ENCODE measurements at places on chromosomes 6 and 20. TPM values are rescaled to one million over a fixed set of nuclear protein-coding genes. Genes with fewer than 3 reads are reported as not detected.

- DNase-seq, result no peak
Measured at GRCh38 chr6:2866171-2866846, 24.6 kb upstream of the SERPINB1 start.

DNA sequence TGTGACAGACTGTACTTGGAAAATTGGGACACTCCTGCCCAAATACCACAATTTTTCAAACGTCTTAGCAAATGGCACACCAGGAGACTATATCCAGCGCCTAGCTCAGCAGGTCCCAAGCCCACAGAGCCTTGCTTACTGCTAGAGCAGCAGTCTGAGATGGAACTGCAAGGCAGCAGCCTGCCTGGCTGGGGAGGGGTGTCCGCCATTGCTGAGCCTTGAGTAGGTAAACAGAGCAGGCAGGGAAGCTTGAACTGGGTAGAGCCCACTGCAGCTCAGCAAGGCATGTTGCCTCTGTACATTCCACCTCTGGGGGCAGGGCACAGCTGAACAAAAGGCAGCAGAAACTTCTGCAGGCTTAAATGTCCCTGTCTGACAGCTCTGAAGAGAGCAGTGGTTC lies 1003.3 kb upstream of the MAP3K7 start:
- DNase-seq, result no peak

- DNase-seq, result no peak
Measured at GRCh38 chr6:90106449-90106848, 190.2 kb downstream of the BACH2 start.

The RFX6 gene
- not detected for total RNA-seq

DNA sequence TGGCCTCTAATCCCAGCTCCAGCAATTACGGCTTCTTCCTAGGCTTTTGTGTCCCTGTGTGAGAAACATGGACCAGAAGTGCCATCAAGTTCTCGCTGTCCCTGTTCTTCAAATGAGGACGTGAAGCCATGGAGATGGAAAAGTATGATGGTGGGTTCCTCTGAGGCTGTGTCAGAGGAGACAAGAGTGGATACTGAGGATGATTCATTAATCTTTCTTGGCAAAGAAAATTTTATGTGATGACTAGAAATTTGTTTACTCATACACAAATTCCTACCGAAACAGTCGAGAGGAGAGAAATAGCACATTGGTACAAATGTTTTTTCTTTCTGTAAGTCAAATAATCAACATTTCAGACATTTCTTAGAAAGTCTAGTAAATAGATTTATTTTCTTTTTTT lies 35.0 kb upstream of the PNRC1 start:
- no peak for DNase-seq

DNA sequence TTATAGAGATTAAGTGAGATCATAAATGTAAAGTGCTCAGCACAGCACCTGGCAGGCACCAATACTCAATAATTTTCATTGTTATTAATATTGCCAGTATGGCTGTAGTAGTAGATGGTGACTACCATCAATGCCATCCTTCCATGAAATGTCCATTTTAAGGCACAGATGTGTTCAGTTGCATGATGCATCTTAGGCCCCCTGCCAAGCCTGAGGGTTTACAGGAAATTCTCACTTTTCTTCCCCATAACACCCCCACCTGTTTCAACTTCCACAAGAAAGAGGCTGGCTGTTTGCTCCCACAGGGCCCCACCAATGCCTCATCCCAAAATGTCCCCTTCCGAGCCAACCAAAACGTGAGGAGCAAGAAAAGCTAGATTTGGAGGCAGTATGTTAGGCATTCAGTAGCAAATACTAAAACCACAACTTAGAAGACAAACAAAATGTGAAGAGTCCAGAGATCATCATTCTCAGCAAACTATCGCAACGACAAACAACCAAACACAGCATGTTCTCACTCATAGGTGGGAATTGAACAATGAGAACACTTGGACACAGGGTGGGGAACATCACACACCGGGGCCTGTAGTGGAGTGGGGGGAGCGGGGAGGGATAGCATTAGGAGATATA lies 110.6 kb upstream of the NHSL1 start:
- no peak for DNase-seq

- no peak for DNase-seq
Measured at GRCh38 chr20:36957875-36958667, 6.6 kb upstream of the SAMHD1 start.

The GPX5 gene
- not detected for total RNA-seq

DNA sequence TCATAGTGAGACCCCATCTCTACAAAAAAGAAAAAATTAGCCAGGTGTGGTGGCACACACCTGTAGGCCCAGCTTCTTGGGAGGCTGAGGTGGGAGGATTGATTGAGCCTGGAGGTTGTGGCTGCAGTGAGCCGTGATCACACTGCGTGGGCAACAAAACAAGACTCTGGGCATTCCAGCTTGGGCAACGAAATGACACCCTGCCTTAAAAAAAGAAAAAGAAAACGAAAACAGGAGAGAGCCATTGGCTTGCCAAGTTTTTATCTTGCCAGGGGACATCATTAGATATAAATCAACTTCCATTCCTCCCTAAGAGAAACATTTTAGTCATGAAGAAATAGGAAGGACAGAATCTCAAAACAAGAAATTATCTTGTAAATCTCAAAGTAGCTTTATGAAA lies 109.5 kb downstream of the MAP3K7 start:
- DNase-seq, result no peak

- peak; percentile 49 for DNase-seq
Measured at GRCh38 chr20:38113401-38114325, 51.4 kb downstream of the TGM2 start.

The BNIP5 gene
- total RNA-seq, result not detected

The OOEP gene
- total RNA-seq, result not detected

GRCh38 chr6:35017411-35018181 lies 123.5 kb downstream of the TCP11 start:
- no peak for DNase-seq

DNA sequence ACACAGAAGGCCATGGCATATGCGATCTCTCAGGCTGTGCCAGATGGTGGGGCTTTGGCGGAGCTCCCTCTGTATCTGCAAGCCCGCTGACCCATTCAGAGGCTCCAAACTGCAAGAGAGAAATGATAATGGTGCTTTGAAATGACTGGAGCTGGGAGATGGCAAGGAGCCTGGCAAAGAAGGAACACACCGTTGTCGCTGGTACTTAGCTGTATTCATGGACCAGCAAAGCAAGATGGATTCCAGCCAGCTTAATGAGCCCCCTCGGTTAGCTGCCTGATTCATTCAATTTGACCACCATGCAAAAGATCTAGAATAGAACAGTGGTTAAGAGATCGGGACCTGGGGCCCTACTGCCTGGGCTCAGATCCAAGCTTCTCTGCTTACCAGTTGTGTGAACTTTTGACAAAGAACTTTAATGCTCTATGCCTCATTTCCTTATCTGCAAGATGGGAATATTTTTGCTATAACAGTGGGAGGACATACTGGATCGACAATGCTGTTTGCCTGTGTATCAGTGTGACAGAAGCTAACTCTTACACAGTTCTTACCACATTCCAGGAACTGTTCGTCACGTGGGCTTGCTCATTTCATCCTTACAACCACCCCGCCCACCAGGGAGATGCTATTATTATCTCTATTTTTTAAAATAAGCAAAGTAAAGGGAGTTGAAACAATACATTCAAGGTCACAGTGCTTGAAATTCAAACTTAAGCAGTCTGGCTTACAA lies 317.8 kb upstream of the SULF2 start:
- no peak for DNase-seq

GRCh38 chr20:37414224-37415035 lies 68.5 kb downstream of the SRC start:
- DNase-seq, result no peak

The BMP6 gene
- 0.97 TPM for total RNA-seq

DNA sequence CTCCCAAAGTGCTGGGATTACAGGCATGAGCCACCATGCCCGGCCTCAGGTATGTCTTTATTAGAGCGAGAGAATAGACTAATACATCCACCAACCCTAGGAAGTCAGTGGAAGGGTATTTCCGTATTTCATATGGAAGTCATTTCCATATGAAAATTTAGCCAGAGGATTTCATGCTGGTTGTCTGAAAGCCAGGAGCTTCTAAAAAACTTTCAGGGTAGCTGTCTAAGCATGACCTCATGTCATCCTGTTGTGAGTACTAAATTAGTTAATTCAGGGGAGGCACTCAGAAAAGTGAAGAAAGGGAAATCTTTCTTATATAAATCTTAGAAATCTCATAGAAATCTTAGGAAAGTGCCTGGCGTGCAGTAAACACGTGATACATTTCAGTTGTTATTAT lies 16.5 kb downstream of the SLC52A3 start:
- DNase-seq, result no peak

The ELOVL2 gene
- 0.31 TPM for total RNA-seq

GRCh38 chr6:148217921-148218320 lies 124.7 kb upstream of the SASH1 start:
- DNase-seq, result no peak

DNA sequence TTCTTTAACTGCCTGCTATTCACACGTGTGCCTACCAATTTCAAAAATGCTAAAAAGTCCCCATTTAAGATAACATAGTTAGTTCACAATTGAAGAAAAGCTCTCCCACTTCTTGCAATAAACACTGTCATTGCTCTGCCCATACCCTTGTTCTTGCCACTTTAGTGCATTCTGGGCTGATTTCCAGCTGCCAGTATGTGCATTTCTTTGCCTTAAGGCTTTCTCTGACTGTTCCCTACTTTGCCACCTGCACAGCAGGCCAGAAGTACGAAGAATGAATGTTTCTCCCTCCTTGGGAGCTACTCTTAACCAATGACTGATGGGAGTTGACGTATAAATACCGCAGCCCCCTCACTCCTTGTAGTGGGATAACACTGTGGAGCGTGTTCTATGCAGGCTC lies 16.0 kb upstream of the ATRN start:
- no peak for DNase-seq

DNA sequence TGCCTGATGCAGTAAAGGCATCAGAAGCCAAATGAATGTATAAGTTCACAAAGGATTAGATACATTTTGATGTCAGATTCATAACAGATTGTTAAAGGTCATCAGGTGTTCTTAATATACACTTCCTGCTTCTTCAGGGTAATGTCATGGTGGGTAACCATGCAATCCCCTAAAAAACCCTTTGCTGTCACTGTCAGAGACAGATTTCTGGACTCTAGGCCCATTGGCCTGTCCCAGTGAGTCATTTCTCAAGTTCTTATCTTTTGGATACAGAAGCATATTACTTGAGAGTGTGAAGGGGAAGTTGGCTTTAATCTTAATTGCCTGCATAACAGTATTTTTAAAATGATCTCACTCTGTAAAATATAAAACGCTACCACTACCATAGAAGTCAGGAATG lies 895.6 kb upstream of the MAP3K7 start:
- no peak for DNase-seq

DNA sequence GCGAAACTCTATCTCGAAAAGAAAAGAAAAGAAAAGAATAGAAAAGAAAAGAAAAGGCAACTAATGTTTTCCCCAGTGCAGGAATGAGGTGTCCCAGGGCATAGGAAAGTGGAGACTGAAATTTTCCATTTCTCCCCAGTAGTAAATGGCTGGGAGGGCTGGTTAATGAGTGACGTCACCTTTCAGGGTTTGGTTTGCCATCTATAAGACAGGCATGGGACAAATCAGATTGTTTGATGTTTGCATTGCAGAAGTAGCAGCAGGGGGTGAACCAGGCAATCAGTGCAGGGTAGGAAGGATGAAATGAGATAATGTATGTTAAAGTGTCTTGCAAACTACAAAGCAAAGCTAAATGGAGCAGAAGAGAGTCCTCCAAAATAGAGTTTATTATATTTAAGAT lies 533.4 kb downstream of the PKHD1 start:
- no peak for DNase-seq

- DNase-seq, result no peak
Measured at GRCh38 chr6:168190014-168190405, 111.0 kb upstream of the FRMD1 start.

DNA sequence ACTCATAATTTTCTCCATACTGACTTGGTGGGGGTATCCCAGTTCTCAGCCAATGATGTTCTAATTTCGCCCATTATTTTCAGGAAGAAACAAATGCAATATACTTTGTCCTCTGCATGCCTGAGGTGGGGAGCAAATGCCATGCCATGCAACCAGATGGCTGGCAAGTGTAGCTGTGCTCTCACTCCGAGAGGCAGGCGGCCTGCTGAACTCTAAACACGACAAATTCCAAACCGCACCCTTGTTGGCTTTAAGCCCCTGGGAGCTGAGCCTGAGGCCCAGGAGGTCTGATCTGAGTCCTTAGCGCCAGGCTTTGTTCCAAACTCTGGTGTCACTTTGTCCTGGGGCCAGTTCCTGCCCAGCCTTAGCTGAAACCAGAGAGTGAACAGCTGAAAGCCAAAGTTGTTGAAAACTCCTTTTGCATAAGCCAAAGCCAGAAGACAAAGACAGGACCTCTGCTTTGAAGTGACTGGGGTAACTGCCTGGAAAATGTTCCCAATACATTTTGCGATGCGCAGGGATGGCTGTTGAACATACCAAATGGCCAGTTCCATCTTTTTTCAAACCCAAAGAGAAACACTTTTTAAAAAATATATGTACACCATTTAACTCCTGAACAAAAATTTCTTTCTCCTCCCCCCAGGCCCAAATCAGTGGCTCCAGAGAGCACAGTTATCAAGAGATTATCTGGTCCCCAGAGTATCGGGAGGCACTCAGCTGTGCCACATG lies 46.2 kb downstream of the TTI1 start:
- no peak for DNase-seq

DNA sequence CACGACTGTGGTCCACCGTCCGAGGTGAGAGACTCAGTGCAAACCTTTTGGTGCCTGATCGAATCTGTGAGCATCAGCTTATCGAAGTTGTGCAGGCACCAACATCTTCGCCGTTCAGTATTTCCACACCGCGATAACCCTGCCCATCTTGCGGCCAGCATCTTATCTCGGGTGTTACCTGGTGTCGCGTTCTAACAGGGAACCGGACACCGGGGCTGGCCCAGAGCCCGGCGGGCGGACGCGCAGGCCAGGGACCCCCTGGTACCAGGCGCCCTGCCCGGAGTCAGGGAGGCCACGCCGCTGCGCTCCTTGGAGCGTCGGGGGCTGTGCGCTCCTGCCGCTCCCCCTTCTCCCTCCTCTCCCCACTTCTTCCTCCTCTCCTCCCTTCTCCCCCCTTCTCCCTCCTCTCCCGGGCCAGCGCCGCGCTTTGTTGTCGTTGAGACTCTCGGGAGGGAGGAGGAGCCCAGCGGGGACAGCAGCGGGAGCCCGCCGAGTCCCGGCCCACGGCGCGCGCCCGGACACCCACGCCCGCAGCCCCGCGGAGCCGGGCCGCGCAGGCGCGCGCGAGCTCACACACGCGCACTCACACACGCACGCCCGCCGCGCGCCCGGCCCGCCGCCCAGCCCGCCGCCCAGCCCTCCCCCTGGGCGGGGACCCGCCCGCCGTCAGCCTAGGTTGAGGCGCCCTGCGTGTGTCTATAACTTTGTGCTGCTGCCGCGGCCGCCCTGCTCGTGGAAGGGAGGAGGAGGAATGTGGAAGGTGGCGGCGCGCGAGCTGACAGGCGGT lies 1.4 kb upstream of the FOXO3 start:
- peak; percentile 70 for DNase-seq

GRCh38 chr6:11972806-11973205 lies 39.3 kb upstream of the HIVEP1 start:
- no peak for DNase-seq
